ENCODE measurements at places on chromosomes 16 and 17.
A peak's percentile ranks its signal among the peaks of the same experiment; 100 is the strongest.

DNA sequence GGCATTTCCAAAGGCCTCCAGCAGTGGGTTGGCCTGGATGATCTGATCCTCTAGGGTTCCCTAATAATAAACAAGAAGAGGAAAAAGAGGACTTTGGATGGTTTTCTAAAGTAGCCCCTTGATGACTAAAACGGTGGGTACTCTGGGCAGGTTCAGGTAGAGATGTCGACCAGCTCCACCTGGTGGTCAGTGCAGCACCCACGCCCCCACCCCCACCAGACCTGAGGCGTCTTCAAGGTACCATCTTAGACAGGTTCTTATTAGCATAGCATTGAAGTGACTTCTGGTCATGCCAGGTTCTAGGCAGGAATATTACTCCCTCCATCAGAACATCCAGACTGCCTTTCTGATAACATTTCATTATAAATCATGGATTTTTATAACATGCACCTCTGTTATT lies 15.0 kb downstream of the MYH13 start:
- DNase-seq = no peak

DNA sequence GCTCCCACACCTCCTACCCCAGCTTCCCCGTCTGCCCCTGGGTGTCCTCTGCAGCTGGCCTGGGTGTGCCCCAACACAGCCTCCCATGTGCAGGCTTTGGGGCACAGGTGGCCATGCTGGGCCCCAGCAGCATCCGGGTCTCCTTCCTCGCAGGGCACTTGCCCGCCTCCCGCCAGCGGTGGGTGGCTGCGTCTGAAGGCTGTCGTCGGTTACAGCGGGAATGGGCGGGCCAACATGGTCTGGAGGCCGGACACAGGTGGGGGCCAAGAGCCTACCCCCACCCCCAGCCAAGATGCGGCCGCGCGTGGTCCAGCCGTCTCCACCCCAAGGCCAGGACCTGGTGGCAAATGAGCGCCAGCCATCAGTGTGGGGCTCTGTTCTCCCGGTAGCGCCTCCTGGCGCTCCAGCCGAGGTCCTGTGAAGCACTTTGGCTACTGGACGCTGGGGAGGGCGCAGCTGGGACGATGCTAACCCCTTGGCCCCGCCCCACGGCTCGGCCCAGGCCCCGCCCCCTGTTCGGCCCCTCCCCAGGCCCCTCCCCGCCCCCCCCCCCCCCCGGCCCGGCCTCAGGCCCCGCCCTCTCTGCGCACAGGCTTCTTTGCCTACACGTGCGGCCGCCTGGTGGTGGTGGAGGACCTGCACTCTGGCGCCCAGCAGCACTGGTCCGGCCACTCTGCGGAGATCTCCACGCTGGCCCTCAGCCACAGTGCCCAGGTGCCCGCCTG lies 7.3 kb upstream of the RHOT2 start:
- DNase-seq = peak; percentile 74

DNA sequence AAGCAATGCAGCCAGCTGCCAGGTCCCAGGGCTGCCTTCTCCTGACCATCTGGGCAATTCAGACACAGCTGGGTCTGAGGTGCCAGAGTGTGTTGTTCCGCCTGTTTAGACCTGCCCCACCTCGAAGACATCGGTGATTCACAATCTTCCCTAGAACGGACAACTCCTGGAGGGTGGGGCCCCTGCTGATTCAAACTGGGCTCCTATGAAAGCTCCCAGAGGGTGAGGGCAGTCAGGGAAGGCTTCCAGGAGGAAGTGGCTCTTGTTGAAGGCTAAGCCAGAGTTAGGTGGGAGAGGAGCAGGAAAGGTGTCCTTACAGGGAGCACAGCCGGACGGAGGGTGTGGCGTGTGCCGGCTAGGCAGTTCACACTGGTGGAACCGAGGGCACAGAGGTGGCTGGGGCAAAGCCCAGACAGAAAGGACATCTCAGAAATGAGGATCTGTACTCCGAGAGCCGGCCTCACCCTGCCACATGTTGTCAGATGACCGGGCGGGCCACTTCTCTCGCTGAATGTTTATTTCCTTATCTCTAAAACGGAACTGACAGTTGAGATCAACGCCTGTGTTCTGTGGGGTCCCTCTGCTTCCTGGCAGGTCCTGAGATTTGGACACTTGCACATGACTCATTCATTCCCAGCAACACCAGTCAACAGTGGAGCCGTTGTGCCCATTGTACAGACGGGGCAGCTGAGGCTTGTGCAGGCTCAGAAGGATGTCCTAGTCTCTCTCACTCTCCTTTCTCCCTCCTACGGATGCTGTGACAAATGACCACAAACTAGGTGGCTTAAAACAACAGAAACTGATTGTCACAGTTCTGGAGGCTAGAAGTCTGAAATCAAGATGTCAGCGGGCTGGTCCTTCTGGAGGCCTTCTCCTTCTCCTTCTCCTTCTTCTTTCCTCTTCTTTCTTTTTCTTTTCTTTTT lies 26.9 kb upstream of the LITAF start:
- DNase-seq = no peak

DNA sequence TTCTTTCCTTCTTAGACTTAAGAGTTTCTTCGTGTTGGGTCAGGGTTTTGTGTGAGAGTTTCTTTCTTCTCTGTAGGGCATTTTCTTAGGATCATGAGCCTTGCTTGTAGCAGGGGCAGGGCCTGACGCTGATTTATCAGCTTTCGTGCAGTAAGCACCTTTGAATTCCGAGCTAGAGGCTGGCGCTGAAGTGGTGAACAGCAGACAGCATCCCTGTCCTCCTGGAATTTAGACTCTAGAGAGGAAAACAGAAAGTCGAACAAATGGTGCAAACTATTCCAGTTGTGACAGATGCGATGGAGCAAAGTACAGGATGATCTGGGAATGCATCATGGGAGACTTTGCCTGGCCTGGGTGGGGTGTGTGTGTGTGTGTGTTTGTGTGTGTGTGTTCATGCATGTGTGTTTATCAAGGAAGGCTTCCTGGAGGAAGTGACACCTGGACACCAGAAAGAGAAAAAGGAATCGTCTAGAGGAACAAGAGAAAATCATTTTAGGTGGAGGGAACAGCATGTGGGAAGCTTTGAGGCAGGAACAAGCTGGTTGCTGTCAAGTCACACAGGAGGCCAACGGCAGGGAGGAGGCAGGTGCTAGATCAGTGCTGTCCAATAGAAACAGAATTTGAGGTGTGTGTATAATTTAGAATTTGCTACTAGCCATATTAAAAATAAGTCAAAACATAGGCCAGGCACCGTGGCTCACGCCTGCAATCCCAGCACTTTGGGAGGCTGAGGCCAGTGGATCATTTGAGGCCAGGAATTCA lies 60.2 kb downstream of the WWP2 start:
- DNase-seq = no peak

DNA sequence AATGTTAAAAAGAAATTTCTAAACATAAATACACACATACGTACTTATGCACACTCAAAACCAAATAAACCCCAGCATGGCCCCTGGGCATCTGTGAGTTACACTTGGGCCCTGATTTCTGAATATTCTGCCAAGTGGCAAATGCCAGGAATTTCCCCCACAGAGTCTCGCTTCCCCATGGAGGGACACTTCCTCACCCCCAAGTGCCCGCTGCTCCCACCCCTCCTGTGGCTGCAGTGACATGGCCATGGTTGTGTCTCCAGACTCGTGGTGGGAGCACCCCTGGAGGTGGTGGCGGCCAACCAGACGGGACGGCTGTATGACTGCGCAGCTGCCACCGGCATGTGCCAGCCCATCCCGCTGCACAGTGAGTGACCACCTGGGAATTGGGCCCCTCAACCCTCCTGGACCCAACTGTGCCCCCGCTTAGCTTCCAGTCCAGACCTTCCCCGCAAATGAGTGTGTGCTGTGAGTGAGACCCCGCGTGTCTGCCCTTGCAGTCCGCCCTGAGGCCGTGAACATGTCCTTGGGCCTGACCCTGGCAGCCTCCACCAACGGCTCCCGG lies 4.0 kb downstream of the ITGAD start:
- no peak for DNase-seq

DNA sequence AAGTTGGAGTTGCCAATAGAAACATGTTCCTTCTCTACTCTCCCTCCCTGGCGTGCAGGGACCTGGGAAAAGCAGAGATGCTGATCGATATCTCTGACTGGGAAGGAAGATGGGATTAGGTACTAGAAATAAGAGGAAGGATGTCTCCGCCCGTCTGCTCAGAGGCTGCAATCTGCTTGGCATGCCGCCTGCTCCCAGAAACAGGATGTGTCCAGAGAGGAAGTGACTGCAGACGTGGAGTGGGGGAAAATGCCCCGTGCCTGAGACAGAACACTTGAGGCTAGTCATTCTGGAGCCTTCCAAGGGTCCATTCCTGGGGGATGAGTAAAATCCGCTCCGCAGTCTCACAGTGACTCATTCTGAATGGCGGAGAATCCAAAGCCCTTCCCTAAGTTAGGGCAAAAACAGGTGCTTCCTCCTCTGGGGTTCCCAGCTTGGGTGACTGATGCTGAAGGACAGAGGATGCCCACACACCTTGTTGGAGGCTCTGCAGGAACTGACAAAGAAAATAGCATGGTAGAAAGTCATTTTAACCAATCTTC lies 45.0 kb upstream of the SMURF2 start:
- no peak for DNase-seq

DNA sequence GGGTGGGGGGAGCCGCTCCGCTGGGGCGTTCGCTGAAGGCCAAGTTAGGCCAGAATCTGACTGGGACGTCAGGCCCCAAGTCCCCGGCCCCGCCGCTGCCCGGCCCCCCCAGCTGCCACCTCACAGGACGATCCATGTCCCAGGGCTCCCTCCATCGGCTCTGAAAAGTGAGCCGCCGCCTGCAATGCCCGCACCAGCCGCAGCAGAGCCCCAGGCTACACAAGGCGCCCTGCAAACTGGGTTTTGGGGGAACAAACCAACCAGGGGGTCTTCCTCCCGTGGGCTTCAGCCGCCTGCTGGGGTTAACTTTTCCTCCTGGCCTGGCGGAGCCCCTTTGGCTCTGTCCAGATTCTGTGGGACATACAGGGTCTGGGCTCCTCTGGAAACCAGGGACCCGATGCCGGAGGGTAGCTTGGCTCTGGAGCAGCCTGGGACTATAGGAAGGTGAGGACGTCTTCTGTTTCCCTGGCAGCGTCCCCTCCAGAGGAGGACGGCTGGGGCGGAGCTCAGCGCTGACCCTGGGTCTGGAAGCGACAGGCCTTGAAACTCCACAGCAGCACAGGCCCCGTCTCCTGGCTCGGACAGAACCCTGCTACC lies 835 bp downstream of the NME4 start:
- DNase-seq = peak; percentile 18
